Stimulated activated CD4-positive, alpha-beta T cell treated with anti-CD3 and anti-CD28 coated beads, Interleukin-15, amount 100 ng/mL, for 1 hour (primary cell): ENCODE measurements at places on chromosomes 1 and 21.

DNA sequence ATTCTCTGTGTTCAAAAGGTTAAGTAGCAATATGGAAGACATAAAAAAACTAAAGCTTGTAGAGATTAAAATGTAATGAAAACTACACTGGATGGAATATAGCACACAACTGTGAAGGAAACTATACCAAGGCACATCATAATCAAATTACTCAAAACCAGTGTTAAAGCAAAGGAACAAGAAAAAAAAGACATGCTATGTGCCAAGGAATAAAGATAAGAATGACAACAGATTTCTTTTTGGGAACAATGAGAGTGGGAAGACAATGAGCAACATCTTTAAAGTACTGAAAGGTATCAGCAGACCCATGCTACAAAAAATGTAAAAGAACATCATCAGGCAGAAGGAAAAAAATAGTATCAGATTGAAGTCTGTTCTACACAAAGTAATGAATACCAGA lies 157.8 kb downstream of the VPS13D start:
- no peak for DNase-seq

DNA sequence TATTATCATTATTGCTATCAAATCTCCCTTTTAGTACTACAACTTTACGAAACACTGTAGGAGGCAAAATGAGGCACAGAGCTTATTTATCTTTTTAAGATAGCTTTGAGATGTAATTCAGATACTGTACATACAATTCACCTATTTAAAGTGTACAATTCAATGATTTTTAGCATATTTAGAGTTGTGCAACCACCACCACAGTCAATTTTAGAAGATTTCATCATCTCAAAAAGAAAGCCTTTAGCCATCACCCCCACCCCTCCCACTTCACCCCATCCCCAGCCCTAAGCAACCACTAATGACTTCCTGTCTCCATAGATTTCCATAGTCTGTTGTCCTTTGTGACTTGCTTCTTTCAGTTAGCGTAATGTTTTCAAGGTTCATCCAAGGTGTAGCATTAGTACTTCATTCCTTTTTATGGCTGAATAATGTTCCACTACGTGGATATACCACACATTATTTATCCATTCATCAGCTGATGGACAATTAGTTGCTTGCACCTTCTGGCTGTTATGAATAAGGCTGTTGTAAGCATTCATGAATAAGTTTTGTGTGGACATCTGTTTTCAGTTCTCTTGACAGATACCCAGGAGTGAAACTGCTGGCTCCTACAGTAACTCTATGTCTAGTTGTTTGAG lies 9.4 kb upstream of the CAPN9 start:
- no peak for DNase-seq

DNA sequence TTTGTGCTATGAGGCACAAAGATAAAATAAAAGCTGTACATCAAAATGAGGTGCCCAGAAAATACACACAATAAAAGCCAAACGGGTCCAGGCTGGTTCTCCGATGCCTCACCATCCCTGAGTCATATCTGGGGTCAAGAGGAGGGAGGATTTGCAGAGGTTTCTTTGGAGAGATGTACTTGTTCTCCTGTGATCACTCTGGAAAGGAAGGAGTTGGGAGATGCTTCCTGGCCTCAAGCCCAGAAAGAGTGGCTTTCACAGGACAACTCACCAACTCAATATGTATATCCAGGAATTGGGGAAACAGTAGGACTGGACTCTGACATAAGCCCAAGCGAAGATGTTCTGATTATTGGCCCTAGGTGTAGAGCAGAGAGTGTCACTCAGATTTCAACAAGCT lies 51.9 kb downstream of the DIPK1A start:
- DNase-seq, result no peak

DNA sequence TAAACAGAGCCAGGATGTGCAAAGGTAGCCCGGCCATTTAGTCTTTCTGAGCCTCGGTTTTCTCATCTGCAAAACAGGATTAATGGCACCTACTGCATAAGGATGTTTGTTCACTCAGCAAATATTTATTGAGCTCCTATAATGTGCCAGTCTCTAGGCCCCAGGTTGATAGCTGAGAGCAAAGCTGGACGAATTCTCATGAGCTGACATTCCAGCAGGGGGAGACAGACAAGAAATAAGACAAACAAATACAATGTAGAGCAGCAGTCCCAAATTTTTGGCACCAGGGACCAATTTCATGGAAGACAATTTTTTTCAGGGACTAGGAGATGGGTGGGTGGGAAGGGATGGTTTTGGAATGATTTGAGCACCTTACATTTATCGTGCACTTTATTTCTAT lies 74.3 kb upstream of the PAX7 start:
- DNase-seq, result no peak

- DNase-seq, result no peak
These were observed 3.6 kb upstream of the RASSF5 start for GRCh38 chr1:206503591-206504362.

DNA sequence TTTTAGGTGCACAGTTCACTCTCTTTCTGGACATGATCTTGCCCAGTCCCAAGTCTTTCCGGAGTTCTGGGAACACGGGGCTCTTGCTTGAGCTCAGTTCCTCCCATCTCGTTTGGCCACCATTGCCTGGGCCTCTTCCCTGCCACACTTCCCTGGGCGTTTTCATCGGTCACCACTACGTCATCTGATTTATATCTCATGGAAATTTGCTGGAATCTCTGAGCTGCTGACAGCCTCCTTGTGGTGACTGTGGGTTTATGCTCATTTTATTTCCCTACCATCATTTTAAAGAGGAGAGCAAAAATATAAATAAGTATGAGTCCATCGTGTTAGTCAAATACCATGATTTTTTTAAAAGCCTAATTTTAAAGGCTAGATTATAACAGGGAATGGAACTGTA lies 449.1 kb upstream of the KAZN start:
- DNase-seq, result no peak

DNA sequence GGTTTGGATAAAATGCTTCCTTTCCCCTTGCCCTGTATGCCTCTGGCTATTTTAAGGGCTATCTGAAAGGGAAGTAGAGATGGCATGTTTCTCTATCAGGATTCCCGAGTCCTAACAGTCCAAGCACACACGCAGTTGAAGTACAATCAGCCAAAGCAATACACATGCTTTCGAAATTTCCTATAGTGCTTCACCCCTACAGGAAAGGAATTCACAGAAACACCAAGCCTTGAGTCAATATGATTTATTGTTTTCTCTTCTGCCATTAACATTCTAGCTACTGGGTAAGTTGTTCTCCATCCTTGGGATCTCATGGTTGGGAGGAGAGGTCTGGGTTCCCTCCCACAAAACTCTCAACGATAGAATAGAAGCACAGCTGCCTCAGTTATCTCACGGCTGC lies 8.7 kb downstream of the ITLN1 start:
- no peak for DNase-seq

DNA sequence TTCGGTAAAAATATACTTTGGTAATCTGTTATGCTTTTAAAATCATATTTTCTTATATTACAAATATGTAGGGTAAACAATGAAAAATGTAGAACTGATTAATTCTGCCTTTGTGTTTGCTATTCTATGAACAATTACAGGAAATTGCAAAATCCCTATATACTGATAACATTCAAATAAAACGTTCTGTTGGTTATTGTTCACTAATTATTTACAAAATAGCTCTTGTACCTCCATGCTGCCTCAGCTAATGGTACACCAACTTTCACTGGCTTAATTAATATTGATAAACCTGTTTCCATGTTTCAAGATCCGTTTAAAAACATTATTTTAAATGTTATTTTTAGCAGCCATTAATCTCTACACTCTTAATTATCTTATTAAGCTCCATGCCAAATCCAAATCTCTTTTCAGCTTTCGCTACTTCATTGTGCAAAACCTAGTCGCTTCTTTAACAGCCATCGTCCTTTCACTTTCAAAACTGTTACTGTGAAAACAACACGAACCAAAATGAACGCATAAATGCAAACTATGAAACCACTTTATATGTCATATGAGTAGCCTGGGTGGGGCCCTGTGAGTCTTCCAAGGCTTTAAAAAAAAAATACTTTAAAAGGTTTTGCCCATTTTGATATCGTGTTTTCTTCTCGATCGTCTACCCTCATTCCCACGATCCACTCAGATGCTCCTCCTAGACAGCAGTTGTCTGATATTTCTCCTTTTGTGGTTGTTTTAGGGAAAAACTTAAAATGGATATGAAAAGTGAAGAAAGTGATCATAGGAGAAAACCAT lies 807.1 kb downstream of the USP25 start:
- DNase-seq, result no peak

- DNase-seq, result no peak
These were observed 38.7 kb upstream of the CD55 start for GRCh38 chr1:207282496-207283380.

DNA sequence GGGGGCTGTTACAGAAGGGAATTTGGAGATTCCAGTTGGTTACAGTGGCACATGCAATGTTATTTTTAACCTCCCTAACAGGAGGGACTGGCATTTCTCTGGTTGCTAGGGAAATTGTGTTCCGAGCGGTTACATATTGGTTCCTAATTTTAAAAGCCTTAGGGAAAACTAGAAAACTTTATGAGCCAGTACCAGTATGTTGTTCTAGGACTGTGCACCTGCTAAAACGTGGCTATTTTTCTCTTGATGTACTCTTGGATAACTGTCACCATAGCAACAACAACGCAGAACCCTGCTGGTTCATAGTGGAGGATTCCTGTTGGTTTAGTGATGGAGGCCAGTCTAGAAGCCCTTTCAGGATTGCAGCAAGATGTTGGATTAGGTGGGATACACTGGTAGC lies 68.9 kb upstream of the PGBD5 start:
- DNase-seq, result no peak

DNA sequence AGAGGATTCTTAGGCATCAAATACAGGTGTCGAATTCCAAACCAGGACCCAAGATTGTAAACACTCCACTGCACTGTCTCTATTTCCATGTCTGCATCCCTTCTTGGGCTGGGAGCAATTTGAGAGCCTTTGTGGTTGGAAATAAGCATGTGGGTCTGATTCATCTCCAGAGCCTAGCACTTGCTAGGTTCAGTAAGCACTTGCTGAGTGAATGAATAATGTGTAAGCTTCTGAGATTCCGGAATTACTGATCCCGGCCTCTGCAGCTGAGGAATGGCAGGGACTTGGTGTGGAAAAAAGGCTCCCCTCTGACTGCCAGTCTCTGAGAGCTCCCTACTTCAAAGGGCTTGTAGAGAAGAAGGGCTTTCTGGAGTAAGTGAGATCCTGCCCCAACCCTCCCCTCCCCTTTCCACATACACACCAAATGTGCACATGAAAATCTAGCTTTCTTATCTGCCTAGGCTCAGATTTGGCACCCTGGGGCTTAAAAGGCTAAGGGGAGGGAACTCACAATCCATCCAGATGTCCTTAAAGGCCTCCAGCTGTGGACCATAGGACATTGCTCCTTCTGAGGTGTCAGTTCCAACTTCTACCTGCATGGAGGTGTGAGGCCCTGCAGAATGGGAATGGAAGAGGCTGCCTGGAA lies 39.6 kb upstream of the TRABD2B start:
- DNase-seq, result no peak

- no peak for DNase-seq
These were observed 16.2 kb downstream of the OLIG2 start for GRCh38 chr21:33041981-33042380.

- no peak for DNase-seq
These were observed 28.9 kb downstream of the FOXO6 start for GRCh38 chr1:41390166-41390565.

GRCh38 chr1:201205036-201205435 lies 14.4 kb downstream of the IGFN1 start:
- DNase-seq, result no peak

GRCh38 chr1:161914595-161914994 lies 109.1 kb downstream of the OLFML2B start:
- no peak for DNase-seq

- DNase-seq, result no peak
These were observed 674 bp downstream of the BCL10 start for GRCh38 chr1:85275701-85276214.

- no peak for DNase-seq
These were observed 469.8 kb upstream of the ZP4 start for GRCh38 chr1:238360474-238360873.

DNA sequence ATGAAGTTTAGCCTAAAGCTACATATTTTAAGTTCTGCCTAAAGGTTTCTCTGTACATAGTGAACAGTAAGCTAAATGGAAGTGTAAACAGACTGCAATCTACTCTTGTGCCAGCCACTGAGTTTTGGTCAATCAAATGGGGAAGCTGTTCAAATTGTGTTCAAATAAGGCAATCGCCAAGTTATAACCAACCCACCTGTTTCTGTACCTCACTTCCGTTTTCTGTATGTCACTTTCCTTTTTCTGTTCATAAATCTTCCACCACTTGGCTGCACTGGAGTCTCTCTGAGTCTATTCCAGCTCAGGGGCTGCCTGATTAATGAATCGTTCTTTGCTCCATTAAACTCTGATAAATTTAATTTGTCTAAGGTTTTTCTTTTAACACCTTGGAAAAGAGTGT lies 10.8 kb upstream of the THEM4 start:
- DNase-seq, result no peak
